ENCODE measurements at places on chromosomes 11 and 22.

DNA sequence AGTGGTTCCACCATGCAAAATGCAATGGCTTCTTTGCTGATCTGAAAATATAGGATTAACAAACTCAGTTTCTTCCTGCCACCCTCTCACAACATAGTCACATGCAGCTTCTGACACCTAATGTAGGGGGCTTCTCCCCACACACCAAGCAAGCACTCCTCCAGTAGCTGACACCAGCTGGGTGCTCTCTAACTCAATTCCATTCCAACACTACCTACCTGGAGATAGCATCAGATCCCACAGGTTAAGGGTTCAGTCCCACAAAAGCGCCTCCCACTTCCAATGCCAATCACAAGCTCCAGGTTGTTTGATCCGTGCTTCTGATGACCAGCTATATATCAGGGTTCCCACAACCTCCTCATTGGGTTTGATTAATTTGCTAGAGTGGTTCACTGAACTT lies 31.8 kb upstream of the NNMT start:
- DNase-seq = no peak

GRCh38 chr11:128172046-128172878 lies 415.1 kb downstream of the ETS1 start:
- DNase-seq = peak; percentile 54

- DNase-seq = no peak
Observed at GRCh38 chr11:72968390-72968789, 154.2 kb downstream of the ATG16L2 start.

DNA sequence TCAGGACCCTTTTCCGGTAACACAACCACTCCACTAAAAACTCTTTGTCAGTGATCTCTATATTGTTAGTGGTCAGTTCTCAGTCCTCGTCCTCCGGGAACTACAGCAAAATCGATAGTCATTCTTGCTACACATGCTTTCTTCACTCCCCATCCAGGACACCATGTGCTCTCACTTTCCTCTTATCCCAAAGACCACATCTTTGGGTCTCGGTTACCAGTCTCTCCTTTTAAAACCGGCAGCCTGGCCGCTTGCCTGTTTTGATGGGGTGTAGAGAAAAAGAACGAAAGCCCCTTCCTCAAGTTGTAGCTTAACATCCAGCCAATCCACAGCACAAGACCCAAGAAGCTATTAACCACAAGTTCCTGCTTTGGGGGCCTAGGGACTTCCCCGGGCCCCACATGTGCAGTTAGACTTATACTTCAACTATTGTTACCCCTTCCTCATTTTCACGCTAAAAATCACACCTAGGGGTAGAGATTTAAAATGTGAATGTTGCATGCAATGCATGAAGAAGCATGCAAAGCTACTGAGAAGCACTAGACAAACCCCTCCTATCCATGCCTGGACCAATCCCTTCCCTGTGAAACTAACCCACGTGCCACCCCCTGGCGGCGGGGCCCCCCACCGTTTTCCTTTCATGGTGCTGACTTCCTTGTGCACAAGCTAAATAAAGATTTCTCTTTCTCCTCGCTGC lies 1.5 kb upstream of the TOLLIP start:
- no peak for DNase-seq

- no peak for DNase-seq
Observed at GRCh38 chr11:4916581-4916980, 2.6 kb downstream of the OR51G2 start.

- DNase-seq = no peak
Observed at GRCh38 chr11:2998073-2998850, 6.1 kb upstream of the NAP1L4 start.

DNA sequence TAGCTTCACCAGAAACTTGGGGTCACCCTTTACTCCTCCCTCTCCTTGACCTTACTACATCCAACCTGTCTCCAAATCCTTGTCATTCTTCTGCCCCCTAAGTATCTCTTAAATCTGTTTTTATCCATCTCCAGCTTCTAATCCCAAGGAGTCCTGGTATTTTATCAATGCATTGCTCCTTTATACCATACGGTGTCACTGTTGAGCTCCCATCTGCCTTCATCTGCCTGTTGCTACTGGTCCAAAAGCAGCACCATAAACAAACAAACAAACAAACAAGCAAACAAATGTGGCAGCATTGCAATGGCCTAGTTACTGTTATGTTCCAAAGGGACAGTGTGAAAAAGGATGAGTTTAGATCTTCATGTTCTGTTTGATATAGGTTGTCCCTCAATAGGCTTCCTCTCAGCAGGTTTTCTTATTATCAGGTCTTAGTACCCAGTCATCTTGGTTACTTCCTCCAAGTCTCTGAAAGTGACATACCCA lies 34.2 kb downstream of the DNHD1 start:
- peak; percentile 27 for DNase-seq

- no peak for DNase-seq
Observed at GRCh38 chr11:65047581-65048422, 6.8 kb downstream of the SAC3D1 start.

GRCh38 chr22:42683578-42684283 lies 34.5 kb upstream of the CYB5R3 start:
- DNase-seq = no peak
